ENCODE measurements at places on chromosomes 1 and 21. TPM values are rescaled to one million over a fixed set of nuclear protein-coding genes. Genes with fewer than 3 reads are reported as not detected.

The ZMYND12 gene
- total RNA-seq, result 0.79 TPM

The ORC1 gene
- 1.3 TPM for total RNA-seq

The LCE3B gene
- total RNA-seq, result not detected

The RPE65 gene
- total RNA-seq, result not detected

The SPRR2G gene
- not detected for total RNA-seq

The OR2G2 gene
- total RNA-seq, result not detected

The HUNK gene
- 0.07 TPM for total RNA-seq

The PTTG1IP gene
- 58.6 TPM for total RNA-seq

DNA sequence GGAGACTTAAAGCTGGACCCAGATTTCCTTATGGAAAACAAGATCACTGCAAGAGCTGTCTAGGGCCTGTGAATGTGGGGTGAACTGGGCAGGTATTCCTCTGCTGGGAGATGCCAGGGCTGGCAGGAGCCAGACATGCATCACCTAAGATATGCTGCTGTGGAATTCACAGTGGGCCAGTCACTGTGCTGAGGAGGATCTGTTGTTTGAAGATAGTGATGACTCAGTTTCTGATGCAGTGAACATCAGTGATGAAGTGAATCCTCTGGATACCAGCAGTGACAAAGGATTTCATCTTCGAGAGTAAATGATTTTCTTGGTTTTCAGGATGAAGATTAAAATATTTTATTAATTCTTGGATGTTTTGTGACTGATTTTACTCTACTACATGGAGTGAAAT lies 29.9 kb upstream of the CAMSAP2 start:
- H3K27me3 ChIP-seq, result no peaks in the 10 kb centered on the region
- no peaks in the 10 kb centered on the region for H3K36me3 ChIP-seq
- DNase-seq, result no peak
- no peak overlapping the region for H3K27ac ChIP-seq

DNA sequence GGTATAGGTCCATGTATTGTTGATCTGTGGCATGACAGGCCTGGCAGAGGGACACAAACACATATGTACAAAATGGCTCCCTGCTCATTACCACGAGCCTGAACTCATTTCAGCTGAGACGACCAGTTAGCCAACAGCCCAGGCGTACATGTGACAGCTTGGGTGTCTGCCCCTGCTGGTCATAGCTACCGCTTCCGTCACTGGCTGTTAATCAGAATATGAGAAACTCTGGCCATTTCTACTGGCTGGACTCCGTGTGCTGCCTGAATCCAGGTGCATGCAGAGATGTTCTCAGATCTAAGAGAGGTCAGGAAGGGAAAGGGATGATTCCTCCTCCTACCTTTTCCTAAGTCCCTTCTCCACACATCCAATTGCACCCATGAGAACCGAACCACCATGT lies 144.5 kb downstream of the PBX1 start:
- no peaks in the 10 kb centered on the region for H3K4me1 ChIP-seq
- H3K27ac ChIP-seq, result no peak overlapping the region

GRCh38 chr1:62906428-62906886 lies 122.5 kb downstream of the ATG4C start:
- no peak overlapping the region for H3K4me3 ChIP-seq
- no peak overlapping the region for H3K27ac ChIP-seq
- H3K27me3 ChIP-seq, result no peaks in the 10 kb centered on the region
- no peaks in the 10 kb centered on the region for H3K4me1 ChIP-seq

GRCh38 chr1:175597205-175597604 lies 146.2 kb downstream of the TNR start:
- H3K27ac ChIP-seq, result no peak overlapping the region
- peaks cover 6% of the 10 kb centered on the region for H3K27me3 ChIP-seq
- no peak for DNase-seq
- H3K36me3 ChIP-seq, result no peaks in the 10 kb centered on the region

- no peak overlapping the region for H3K4me3 ChIP-seq
- peak; percentile 3 for DNase-seq
- H3K4me1 ChIP-seq, result peaks cover 4% of the 10 kb centered on the region
- H3K27me3 ChIP-seq, result no peaks in the 10 kb centered on the region
- H3K36me3 ChIP-seq, result no peaks in the 10 kb centered on the region
These were observed 120.9 kb upstream of the KIAA1614 start for GRCh38 chr1:180791806-180792205.

GRCh38 chr1:54540582-54541295 lies 7.3 kb upstream of the ACOT11 start:
- peaks cover 22% of the 10 kb centered on the region for H3K27me3 ChIP-seq
- H3K4me1 ChIP-seq, result peaks cover 12% of the 10 kb centered on the region
- no peak for DNase-seq
- H3K27ac ChIP-seq, result no peak overlapping the region

DNA sequence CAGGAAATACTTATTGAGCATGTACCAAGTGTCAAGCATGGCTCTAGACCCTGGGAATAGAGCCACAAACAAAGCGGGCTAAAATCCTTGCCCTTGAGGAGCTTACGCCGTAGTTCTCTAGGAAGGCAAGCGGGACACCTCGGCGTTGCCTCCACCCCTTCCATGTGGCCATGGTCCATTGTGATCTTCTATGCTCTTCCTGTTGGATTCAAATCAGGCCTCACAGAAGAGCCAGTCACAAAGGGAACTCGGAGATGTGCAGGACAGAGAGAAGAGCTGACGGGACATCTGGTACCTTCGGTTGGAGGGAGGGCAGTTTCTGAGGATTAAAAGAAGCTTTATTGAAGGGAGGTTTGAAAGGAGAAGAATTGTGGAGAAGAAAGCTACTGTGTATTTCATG lies 129.3 kb downstream of the TMEM53 start:
- H3K4me1 ChIP-seq, result no peaks in the 10 kb centered on the region
- no peak for DNase-seq
- H3K27me3 ChIP-seq, result no peaks in the 10 kb centered on the region
- H3K36me3 ChIP-seq, result no peaks in the 10 kb centered on the region
- no peak overlapping the region for H3K27ac ChIP-seq
- H3K4me3 ChIP-seq, result no peak overlapping the region

GRCh38 chr1:53460666-53461322 lies 1.6 kb downstream of the DMRTB1 start:
- no peaks in the 10 kb centered on the region for H3K27me3 ChIP-seq
- no peaks in the 10 kb centered on the region for H3K36me3 ChIP-seq
- no peak overlapping the region for H3K27ac ChIP-seq
- DNase-seq, result no peak

DNA sequence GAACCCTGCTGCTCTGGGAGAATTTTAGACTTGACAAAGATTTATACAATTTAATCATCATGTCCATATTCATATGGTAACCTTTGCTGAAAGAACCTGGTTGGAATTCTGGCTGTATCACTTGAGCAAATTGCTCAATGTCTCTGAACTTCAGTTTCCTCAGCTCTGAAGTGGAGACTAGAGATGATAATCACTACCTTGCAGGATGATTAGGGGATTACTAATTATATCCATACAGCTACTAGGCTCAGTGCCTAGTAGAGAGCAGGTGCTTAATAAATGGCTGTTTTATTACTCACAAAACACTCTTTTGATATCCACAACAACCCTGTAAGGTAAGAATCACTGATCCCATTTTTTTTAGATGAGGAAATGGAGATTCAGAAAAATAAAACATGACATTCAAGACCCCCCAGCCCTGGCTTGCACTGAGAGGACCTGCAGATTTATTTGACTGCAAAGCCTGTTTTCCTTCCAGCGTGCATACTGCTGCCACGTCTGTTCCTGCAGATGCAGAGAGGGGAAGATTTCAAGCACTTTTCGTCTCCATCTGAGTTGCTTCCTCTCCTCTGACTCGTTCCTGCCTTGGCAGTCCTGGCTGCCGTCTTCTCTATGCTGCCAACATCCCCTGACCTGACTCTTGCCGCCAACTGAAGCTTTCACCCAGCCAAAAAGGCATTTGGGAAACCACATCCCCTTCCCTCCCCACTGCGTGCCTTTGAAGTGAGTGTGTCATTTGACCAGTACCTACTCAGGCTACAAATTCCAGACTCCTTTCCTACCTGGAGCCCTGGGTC lies 203.0 kb downstream of the PLPP3 start:
- no peaks in the 10 kb centered on the region for H3K4me1 ChIP-seq
- DNase-seq, result no peak
- H3K36me3 ChIP-seq, result no peaks in the 10 kb centered on the region
- no peak overlapping the region for H3K27ac ChIP-seq
- H3K4me3 ChIP-seq, result no peak overlapping the region

GRCh38 chr21:38129711-38130110 lies 127.1 kb upstream of the KCNJ15 start:
- no peaks in the 10 kb centered on the region for H3K4me1 ChIP-seq
- H3K27me3 ChIP-seq, result no peaks in the 10 kb centered on the region
- no peak for DNase-seq
- H3K27ac ChIP-seq, result no peak overlapping the region
- no peak overlapping the region for H3K4me3 ChIP-seq

DNA sequence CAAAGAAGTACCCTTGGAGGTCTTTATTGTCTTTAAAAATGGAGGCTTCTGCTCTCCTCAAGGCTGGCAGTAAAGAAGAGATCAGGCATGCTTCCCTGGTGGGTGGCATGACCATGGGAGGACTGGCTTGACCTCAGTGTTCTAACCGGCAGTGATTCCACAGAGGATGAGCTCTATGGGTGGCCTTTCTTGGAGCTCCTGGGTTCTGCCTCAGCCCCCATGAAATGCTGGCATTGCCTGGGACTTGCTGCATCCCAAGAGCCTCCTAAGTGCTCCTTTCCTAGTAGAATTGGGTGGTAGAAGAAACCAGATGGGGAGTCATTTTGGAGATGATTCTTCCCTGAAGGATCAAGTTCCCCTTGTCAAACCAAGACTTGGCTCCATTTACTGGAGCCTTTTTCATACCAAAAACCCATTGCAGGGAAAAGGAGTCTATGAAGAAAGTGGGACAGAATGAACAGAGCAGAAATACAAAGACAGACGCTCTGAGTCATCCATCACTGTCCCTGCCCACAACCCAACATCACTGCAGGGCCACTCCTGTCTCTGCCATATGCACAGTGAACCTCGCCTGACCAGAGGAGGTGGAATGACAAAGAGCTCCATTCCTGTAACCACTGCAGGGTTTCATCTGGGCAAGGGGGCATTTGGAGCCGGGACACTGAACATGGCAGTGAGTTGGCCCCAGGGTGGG lies 42.4 kb downstream of the RIMS3 start:
- H3K4me3 ChIP-seq, result no peak overlapping the region
- no peak overlapping the region for H3K27ac ChIP-seq
- DNase-seq, result no peak
- H3K27me3 ChIP-seq, result no peaks in the 10 kb centered on the region
- peaks cover 6% of the 10 kb centered on the region for H3K4me1 ChIP-seq
- H3K36me3 ChIP-seq, result no peaks in the 10 kb centered on the region

GRCh38 chr1:172918478-172918877 lies 132.3 kb downstream of the TNFSF18 start:
- H3K36me3 ChIP-seq, result no peaks in the 10 kb centered on the region
- no peaks in the 10 kb centered on the region for H3K4me1 ChIP-seq
- H3K27ac ChIP-seq, result no peak overlapping the region
- no peak overlapping the region for H3K4me3 ChIP-seq

GRCh38 chr1:10733474-10734366 lies 62.7 kb downstream of the CASZ1 start:
- no peak overlapping the region for H3K4me3 ChIP-seq
- no peak overlapping the region for H3K27ac ChIP-seq
- H3K36me3 ChIP-seq, result no peaks in the 10 kb centered on the region

DNA sequence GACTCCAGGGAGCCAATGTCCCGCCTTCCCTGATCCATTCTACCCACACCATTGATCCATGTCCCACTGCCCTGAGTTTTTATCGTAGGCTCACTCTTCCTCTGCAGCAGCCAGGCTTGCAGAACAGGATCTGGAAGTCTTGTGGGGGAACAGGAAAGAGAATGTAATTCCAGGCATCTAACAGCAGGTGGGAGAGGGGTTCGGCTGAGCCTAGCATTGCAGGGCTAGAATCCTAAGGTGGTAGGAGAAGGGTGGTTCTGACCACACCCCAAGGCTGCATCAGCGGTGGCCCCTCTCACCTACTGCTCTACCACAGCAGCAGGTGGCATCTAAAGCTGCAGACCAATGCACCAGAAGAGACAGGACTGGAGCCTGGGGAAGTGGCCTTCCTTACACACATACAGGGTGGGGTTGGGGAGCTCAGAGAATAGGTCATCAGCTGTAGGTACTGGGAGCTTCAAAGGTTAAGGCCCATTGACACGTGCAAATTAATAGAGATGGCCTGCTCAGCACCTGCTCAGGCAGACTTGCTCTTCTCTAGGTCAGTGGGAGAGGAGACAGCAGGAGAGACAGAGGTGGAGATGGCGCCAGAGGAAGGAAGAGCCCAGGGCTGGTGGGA lies 20.5 kb downstream of the KNCN start:
- H3K4me1 ChIP-seq, result no peaks in the 10 kb centered on the region
- DNase-seq, result no peak
- H3K36me3 ChIP-seq, result no peaks in the 10 kb centered on the region
- peaks cover 51% of the 10 kb centered on the region for H3K27me3 ChIP-seq
- no peak overlapping the region for H3K27ac ChIP-seq

GRCh38 chr1:59761443-59761842 lies 53.3 kb upstream of the HOOK1 start:
- no peak overlapping the region for H3K4me3 ChIP-seq
- peaks cover 7% of the 10 kb centered on the region for H3K4me1 ChIP-seq
- H3K36me3 ChIP-seq, result no peaks in the 10 kb centered on the region
- DNase-seq, result no peak

- H3K4me3 ChIP-seq, result no peak overlapping the region
- no peaks in the 10 kb centered on the region for H3K36me3 ChIP-seq
- H3K27ac ChIP-seq, result no peak overlapping the region
- no peaks in the 10 kb centered on the region for H3K4me1 ChIP-seq
- no peaks in the 10 kb centered on the region for H3K27me3 ChIP-seq
These were observed 74.6 kb downstream of the PIK3R3 start for GRCh38 chr1:46057781-46058180.

DNA sequence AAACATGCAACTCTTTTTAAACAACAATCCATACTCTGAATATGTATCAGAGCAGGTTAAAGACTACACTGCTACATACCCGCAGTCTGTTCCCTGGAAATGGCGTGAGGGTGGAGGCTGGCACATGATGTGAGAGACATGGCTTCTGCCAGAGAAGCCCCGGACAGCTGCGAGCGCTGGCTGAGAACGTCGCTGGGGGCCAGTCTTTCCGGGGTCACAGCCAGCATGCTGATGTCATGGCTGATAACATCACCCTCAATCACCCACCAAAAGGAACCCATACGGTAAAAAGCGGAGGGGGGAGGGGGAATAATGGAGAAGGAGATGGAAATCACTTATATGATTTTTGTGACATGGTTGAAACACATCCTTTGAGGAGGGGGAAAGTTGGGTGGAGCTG lies 29.1 kb downstream of the C1orf198 start:
- no peaks in the 10 kb centered on the region for H3K36me3 ChIP-seq
- no peaks in the 10 kb centered on the region for H3K27me3 ChIP-seq
- H3K4me1 ChIP-seq, result no peaks in the 10 kb centered on the region
- no peak for DNase-seq
- H3K27ac ChIP-seq, result no peak overlapping the region

Measured in B cell (primary cell).